Stimulated activated CD8-positive, alpha-beta memory T cell treated with anti-CD3 and anti-CD28 coated beads, Interleukin-4, amount 100 ng/mL, for 1 hour (primary cell): ENCODE measurements at places on chromosomes 2 and 18.

DNA sequence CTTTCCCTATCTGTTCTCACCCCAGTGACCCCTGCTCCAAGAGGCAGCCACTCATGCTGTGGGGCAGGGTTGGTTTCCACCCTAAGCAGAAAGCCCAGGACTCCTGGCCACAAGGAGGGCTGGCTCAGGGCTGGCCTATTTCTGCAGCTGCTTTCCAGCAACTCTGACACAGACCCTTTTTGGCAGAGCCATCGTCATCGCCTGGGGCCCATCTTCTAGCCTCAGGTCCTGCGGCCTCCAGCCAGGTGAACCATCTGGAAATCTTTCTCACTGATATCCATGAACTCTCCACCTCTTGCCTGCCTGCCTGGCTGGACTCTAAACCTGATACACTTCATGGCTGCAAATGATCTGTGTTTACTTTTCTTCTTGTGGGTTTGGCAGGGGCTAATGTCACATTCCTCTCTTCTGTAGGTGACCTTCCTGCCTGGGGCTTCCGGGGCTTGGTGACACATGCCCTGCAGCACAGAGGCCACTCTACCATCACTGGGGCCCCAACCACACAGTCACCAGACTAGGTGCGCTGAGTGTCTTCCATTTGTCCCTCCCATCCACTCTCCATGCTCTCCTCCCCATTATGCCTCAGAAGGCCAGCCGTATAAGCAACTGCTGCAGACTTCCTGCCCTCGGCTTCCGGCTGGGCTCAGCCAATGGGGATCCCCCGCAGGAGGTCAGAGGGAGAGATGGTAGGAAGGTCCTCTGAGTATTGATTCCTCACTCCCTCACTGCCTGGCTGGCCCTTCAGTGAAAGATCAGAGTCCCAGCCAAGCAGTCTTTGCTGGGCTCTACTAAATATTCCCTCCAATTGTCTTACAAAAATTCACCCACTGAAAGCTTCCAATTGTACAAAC, 9.7 kb upstream of the COPS8 start:
- no peak for DNase-seq

DNA sequence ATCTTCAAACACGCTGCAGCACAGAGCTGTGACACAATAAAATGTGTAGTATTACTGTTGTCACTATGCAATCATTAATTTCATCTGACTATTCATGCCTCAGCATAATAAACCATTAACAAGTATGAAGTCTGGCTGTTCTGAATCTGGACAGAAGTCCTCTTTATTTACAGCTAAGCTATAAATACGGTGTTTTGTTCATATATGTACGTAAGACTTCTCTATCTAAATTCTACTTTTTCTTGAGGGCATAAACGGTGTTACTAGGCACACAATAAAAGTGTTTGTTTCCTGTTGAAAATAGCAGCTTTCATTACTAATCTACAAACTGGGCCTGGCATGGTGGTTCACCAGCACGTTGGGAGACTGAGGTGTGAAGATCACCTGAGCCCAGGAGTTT, 443.8 kb downstream of the NCKAP5 start:
- no peak for DNase-seq

DNA sequence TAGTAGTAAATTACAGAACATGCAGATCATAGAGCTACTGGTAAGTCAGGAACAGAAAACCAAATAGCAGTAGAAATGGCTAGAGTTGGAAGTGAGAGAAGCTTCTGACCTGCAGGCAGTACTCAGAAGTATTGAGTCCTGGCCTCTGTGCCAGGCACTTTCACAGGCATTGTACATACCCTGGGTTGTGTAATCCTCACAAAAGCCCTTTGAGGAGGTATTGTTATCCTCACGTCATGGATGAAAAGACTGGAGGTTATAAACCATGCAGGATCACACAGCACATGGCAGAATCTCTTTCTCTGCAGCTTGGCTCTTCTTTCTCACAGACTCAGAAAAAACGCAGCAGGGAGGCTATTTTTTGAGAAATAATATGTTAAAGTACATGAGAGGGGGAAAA, 789.3 kb upstream of the FAM98A start:
- no peak for DNase-seq

DNA sequence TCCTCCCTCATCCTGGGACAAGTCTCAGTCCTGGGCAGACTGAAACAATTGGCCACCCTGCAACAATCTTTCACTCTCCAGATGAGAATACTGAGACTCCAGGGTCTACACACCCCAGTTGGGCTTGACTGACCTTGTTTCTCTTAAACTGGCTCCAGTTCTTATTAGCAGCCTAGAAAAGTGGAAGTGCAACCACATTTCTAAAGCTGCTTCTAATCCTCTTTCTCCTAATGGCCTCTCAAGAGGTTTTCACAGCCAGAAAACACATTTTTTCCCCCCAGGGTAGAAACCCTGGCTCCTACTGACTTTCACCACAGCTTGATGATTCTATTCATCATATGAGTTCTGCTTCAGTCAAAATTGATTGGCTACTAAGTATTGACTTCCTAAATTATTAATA, 45.8 kb downstream of the SLC4A5 start:
- DNase-seq: no peak

DNA sequence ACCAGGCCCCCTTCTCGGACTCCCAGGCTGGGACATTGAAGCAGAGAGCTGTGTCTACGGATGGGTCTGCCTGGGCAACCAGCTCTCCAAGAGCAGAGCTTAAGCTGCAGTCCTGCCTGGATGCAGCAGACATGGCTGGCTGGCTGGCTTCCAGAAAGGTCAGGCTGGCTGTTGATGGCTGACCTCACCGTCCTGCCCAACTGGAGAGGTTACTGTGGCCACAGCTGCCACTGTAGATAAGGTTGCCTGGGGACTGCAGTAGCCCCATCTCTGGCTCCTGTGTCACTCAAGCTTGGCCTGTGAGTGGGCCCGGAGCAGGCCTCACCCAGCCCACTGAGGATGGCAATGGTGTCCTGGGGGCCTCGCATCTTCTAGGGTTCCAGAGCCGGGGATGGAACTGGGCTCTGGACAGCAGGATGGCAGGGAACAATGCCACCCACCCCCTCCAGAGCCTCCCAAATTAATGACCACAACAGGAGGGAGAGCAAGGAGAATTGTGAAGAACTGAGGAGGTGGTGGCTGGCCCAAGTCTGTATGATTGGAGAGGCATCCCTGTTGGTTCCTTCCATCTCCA, 37.0 kb upstream of the FOSL2 start:
- DNase-seq: no peak

DNA sequence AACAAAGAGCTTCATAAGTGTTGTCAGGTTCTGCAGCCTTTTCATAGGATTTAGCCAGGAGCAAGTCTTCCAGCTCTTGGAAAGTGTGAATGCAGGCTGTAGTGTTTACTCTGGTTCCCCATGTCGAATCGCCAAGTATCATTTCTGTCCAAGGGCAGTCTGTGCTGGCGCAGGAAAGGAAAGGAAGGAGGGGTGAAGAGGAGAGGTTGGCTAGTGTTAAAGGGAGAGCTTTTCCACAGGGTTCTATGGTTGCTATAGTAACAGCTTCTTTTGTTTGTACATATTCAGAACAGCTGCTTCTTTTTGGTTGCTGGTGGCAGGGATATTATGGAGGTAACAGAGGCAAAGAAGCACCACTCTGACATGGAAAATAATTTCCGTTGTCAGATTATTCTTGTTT, 69.9 kb downstream of the KCNH7 start:
- no peak for DNase-seq

DNA sequence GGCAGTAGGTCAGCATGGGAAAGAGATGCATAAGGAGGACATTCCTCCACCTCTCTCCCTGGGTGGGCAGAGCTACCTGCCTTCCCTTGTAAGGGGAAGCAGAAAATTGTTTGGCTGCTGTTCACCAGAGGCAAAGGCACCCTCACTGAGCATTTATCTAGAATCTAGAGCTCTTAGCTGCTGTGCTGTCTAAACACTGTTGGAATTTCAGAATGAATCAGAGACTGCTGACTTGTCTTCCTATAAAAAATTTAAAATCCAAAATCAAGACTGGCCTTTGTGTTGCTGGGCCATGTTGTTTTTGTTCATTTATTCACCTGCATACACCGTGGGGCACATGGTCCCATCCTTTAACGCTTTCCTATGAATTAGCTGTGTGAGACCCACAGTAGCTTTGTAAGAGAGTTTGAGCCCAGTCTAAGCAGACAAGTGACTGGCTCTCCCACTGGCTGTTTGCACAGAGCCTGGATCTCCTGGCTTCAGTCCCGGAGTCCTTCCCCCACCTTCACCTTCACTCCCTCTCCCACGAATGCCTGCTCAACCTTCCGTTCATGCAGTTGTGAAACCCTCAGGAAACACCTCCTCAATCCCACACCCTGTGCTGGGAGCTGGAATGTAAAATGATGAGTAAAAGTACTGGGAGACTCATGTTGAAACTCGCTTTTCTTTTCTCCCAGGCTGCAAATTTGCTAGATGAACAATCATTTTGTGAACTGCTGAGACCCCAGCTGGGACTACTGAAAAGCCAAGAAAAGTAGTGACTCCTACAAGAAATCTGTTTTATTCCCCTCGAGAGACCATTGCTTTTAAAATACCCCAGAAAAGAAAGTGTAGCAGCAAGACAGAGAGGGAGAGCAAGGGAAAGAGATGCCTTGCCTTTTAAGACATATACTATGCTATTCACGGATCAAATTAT, 76.2 kb downstream of the FAM168B start:
- no peak for DNase-seq

DNA sequence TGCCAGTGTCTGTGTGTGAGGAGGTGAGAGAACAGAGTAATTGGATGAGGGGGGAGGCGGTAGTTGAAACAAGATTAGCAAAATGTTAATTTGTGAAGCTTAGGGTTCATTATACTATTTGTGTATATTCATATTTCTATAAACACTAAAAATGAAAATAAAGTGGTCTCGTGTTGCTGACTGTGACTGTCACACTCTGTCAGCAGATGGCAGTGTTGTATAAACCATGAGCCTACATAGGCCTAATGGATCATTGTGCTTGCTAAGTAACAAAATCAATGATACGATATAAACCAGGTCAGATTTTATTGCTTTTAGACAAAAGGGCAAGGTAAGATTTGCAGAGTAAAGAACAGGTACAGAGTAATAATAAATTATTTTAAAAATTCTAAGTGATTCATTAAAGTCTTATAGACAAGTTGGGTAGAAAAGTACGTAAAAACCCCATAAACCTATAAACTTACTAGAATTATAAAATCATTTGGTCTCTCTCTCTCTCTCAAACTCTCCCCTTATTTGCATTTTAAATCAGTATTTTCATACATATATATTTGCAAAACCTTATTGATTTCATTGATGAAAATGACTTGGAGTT, 182.7 kb downstream of the RPIA start:
- DNase-seq: no peak

DNA sequence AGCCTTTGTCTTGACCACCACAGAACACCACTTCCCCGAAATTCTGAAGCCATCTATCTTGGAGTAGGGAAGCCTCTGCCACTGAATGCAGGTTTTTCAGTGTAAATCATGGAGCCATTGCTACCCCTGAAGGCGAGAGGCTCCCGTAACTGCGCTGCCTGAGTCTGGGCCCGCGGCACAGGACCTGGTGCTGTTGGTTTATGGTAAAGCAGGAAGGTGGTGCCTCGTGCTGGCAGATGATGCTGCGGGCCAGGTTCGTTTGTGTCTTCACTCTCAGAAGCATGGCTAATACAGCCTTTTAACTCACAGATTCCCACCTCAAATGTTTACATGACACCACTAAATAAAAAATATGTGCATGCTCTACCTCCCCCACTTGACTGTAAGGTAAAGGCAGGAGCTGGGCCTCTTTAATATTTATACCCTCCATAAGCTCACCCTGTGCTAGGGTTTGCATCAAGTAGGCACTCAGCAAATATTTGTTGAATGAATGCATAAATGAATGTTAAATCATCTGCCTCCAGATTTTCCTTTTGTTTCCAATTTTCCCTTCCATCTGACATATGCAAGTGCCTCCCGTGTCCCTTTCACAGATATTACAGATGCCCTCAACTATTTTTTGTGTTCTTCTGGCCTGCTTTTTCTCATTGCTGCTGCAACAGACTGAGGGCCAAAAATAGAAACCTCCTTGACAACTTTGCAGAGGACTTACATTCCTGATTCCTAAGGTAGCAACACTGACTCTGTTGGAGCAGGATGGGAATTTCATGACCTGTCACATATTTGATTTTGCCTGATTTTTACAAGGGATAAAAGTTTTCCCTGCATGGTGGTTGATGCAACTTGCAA, 83.5 kb upstream of the CPO start:
- DNase-seq: no peak

- no peak for DNase-seq
Measured at GRCh38 chr2:239607517-239608191, 206.8 kb upstream of the HDAC4 start.
